ENCODE measurements at places on chromosomes 11 and 22.

DNA sequence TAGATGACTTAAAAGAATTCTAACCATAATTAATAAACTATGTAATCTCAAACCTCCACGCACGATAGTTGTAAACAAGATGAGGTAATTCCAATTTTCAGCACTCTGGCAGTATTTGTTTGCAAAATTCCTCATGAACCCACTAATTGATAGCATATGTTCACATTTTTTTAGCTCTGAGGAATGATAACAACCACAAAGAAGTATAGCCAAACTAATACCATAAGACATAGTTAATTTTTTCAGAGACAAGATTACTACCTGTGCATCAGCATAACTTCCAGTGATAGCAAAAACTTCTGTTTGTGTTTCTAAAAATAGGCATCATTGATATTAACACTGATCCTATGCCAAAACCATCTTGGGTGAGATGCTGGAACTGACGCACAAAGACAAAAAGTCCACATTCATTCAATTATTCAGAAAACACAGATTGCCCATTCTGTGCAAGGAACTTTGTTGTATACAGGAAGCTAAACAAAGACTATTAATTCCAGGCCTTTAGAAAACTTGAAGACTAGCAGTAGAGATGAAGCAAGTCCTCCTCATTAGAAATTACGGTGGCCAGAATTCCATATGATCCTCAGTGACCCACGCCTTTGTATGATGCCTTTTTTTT lies 57.7 kb downstream of the PDGFD start:
- DNase-seq = no peak

GRCh38 chr11:1927026-1927847 lies 7.7 kb downstream of the TNNT3 start:
- no peak for DNase-seq

- no peak for DNase-seq
These were observed 291.3 kb downstream of the TBC1D22A start for GRCh38 chr22:47053726-47054141.

GRCh38 chr11:78740199-78741071 lies 165.8 kb upstream of the NARS2 start:
- DNase-seq = no peak

DNA sequence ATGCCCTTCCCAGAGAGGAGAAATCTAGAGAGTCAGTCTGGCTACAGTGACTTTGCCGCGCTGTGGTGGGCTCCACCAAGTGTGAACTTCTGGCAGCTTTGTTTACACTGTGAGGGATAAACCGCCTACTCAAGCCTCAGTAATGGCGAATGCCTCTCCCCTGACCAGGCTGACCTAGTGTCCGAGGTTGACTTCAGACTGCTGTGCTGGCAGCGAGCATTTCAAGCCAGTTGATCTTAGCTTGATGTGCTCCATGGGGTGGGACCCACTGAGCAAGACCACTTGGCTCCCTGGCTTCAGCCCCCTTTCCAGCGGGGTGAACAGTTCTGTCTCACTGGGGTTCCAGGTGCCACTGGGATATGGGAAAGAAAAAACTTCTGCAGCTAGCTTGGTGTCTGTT lies 38.6 kb upstream of the PTH start:
- no peak for DNase-seq

DNA sequence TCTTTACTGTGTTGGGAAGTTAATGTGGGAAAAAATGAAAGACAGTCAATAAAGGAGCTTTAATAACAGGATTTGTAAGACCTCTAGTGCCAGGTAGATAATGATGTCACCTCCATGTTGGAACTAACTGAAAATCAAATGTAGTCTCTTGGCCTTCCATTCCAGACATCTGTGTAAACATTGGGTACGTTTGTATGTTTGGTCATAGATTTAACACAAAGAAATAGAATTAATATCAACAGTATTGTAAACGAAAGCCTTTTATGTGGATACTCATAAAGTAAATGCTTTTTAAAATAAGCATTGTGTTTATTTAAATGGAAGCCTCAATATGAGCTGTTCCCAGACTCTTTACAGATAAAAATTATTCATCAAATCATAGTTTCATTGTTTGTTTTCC lies 605.7 kb downstream of the METTL15 start:
- no peak for DNase-seq

DNA sequence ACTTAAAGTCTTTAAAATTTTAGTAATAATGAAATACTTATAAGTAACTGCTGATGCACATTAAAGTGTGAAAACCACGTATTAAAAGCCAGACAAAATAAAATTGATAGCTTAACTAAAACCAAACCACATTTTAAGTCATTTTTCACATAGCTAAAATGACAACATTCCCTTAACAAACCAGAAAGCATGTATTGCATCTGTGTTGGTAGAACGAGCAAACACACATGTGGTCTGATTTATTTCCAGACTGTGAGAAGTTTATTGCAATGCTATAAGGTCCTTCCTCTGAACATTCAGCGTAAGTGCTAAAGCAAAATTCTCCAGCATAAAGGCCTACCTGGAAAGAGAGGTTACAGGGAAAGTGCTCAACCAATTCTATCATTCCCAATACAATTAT lies 57.8 kb downstream of the ARHGAP20 start:
- DNase-seq = no peak

GRCh38 chr22:43860126-43860525 lies 2.2 kb downstream of the SULT4A1 start:
- DNase-seq = no peak

GRCh38 chr11:35419184-35419829 lies at the start of gene SLC1A2:
SLC1A2 (minus strand) TSS chr11:35419558; CDS start chr11:35418966, 592 bp downstream.
- DNase-seq = no peak

DNA sequence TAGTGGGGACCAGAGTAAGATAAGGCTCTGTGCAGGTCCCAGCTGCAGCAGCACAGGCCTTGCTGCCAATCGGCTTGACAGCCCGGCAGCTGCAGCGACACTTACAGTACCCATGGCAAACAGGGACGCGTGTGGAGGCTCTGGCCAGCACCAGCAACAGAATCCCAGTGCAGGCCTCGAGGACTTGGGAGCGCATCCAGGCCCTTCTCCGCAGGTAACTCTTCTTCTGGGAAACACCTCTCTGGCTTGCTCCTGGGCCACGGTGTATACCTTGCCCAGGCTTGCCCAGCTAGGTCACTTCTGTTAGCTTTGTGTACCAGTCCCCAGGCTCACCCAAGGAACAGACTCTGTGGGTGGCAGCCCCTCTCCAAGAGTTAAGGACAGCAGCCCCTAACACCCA lies 126.7 kb downstream of the CTTN start:
- no peak for DNase-seq

DNA sequence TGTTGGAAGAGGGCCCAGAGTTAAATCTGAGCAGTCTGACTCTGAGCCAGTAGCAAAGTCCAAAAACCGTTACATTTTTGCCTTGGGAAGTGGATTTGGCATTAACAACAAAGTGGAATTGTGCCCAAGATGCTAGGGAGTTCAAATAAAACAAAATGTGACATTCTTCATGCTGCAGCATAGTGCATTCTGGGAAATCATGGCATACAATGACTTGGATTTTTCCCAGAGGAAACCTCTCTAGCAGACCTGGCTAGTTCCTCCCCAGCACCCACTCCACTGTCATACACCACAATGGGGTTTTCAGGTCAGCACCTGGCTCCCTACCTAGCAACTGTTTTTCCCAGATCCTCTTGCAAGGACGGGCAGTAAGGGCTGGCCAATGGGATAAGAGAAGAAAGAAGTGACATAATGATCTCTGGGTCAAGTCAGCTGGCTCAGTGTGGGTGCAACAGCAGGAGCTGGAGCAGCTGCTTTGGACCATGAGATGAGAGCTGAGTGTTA lies 24.8 kb upstream of the CYB5R3 start:
- no peak for DNase-seq

DNA sequence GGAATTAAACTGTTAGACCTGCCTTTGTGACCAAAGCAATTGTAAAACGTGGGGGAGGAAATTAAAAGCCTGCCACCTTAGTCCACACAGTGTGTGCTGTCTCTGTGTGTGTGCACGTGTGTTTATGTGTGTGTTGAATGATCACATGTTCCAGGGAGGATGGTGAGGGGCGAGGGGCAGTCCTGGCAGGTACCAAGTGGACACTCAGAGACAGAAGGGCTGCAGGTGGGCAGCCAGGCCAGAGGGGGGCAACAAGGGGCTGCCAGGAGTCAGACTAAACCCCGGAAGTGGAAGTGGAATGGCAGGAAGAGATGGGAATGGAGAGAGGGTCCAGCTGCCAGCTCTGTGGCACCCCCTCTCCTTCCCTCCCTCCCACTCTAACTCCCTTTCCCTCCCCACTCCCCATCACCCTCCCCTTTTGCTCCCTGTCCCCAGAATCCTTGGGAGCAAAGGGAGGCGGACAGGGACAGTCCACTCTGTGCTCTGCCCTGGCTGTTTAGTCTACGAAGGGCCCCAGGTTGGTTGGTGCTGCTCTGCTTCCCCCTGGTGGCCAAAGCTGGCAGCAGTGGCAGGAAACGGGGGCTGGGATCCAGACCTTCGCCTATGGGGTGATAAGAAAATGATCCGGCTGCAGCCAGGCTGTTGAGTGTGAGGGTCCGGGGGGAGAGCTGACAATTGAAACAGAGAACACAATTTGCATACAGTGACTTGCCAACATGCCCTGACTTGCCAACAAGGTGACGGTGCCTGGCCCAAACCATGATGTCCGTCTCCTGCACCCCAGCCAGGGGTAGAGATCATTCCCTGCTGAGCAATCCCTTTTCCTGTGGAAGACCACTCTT lies 24.4 kb downstream of the P2RY2 start:
- no peak for DNase-seq

DNA sequence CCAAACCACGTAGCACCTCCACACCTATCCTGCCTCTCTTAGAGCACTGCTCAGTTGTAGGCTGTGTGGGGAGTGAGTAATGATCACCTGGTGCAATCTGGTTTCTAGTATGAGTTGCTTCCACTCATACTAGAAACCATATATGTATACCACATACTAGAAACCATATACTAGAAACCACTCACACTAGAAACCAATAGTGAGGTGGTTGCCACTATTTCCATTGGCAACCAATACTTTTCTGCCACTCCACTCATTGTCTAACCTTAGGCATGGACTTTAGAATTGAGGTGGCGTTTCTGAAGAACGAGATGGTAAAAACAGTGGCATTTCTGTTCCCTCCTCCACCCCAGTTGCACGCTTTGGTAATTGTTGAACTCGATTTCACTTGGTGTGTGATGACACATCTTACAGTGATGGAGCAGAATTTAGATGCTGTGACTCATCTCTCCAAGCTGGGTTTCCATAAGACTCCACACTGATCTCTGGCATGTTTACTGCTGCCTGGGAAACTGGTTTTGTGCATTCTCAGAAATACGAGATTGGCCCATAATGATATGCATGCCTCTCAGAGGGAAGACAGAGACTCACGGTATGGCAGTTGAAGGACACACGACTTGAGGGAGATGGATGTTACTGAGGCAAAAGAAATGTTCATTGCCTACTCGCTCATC lies 82.9 kb downstream of the KIRREL3 start:
- DNase-seq = no peak

- DNase-seq = no peak
These were observed 311.5 kb downstream of the NTM start for GRCh38 chr11:131681920-131682319.

- no peak for DNase-seq
These were observed 6.1 kb downstream of the CAPN5 start for GRCh38 chr11:77072851-77073327.

- DNase-seq = no peak
These were observed 8.2 kb downstream of the SOX6 start for GRCh38 chr11:16347928-16348685.

All from thymus (tissue), 14 donors.